Dermis blood vessel endothelial cell (primary cell): ENCODE measurements at places on chromosomes 5 and 9. TPM values are rescaled to one million over a fixed set of nuclear protein-coding genes. Genes with fewer than 3 reads are reported as not detected.

FBLL1 gene
- 0.74 and 1.4 TPM in 2 replicates for total RNA-seq

ZNF484 gene
- total RNA-seq, result 15.0 and 15.4 TPM in 2 replicates

ISOC1 gene
- total RNA-seq, result 10.9 and 13.6 TPM in 2 replicates

RMI1 gene
- 8.0 and 18.4 TPM in 2 replicates for total RNA-seq

GFRA3 gene
- total RNA-seq, result not detected in 2 replicates

FGF10 gene
- total RNA-seq, result not detected in 2 replicates

GDNF gene
- not detected in 2 replicates for total RNA-seq

KIF27 gene
- 2.7 and 4.4 TPM in 2 replicates for total RNA-seq

MFAP3 gene
- 119 and 145 TPM in 2 replicates for total RNA-seq

BTNL8 gene
- total RNA-seq, result 0.17 and 0.19 TPM in 2 replicates

ADGRD2 gene
- not detected in 2 replicates for total RNA-seq

LCN10 gene
- total RNA-seq, result 0.05 TPM in 1 of 2 replicates, not detected in the other

PCDHA7 gene
- total RNA-seq, result 0.19 and 0.34 TPM in 2 replicates

MARCOL gene
- not detected in 2 replicates for total RNA-seq

OTULINL gene
- total RNA-seq, result 0.34 and 0.56 TPM in 2 replicates

EIF4E1B gene
- not detected in 2 replicates for total RNA-seq

LHX3 gene
- not detected in 2 replicates for total RNA-seq

INPP5E gene
- total RNA-seq, result 8.3 and 12.1 TPM in 2 replicates

SHOC1 gene
- total RNA-seq, result not detected in 2 replicates

TOPORS gene
- total RNA-seq, result 39.6 and 53.3 TPM in 2 replicates

SHC3 gene
- 0.05 and 0.17 TPM in 2 replicates for total RNA-seq

ARID3C gene
- 0.09 and 0.51 TPM in 2 replicates for total RNA-seq

RIGI gene
- 30.3 TPM in 2 replicates for total RNA-seq

SVEP1 gene
- total RNA-seq, result under 0.01 and 0.05 TPM in 2 replicates

EPB41L4B gene
- total RNA-seq, result 0.34 and 0.79 TPM in 2 replicates

CARD9 gene
- 0.34 and 1.1 TPM in 2 replicates for total RNA-seq

SPTAN1 gene
- total RNA-seq, result 505 and 734 TPM in 2 replicates

MYOZ3 gene
- 0.17 and 0.37 TPM in 2 replicates for total RNA-seq

OR4F3 gene
- total RNA-seq, result not detected in 2 replicates
